CD4-positive, alpha-beta T cell (primary cell): ENCODE measurements at places on chromosomes 12 and 14.
A peak's percentile ranks its signal among the peaks of the same experiment; 100 is the strongest.

GRCh38 chr12:69704357-69704756 is 5.3 kb upstream of the BEST3 start:
- H3K36me3 ChIP-seq: no peaks in the 10 kb centered on the region
- no peaks in the 10 kb centered on the region for H3K27me3 ChIP-seq
- DNase-seq: no peak

- H3K27me3 ChIP-seq: no peaks in the 10 kb centered on the region
- H3K36me3 ChIP-seq: peaks cover 43% of the 10 kb centered on the region
- H3K4me1 ChIP-seq: no peaks in the 10 kb centered on the region
- no peak overlapping the region for H3K27ac ChIP-seq
Measured at GRCh38 chr14:30585204-30585603, 26.2 kb downstream of the G2E3 start.

- H3K27ac ChIP-seq: no peak overlapping the region
- no peaks in the 10 kb centered on the region for H3K27me3 ChIP-seq
- no peak overlapping the region for H3K4me3 ChIP-seq
- no peaks in the 10 kb centered on the region for H3K4me1 ChIP-seq
- H3K36me3 ChIP-seq: peaks cover 60% of the 10 kb centered on the region
Measured at GRCh38 chr12:7143564-7143963, 13.4 kb downstream of the CLSTN3 start.

GRCh38 chr12:124160097-124160756 is 134.7 kb upstream of the RFLNA start:
- H3K27ac ChIP-seq: no peak overlapping the region
- no peaks in the 10 kb centered on the region for H3K27me3 ChIP-seq
- H3K4me1 ChIP-seq: no peaks in the 10 kb centered on the region
- DNase-seq: no peak
- H3K4me3 ChIP-seq: no peak overlapping the region

DNA sequence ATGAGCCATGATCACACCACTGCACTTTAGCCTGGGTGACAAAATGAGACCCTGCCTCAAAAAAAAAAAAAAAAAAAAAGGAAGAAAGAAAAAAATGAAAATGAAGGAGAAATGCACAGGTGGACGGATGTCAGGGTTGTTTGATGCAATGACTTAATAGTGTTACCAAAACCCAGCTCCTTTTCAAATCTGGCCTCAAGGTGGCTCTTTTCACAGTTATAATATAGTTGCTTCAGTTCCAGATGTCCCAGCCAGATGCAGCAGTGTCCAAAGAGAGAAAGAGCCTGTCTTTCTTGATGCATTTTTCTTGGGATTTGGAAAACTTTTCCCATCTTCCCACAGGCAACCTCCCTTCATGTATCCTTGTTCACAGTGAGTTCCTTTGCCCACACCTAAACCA is 36.5 kb downstream of the KCNMB4 start:
- H3K4me3 ChIP-seq: no peak overlapping the region
- H3K36me3 ChIP-seq: no peaks in the 10 kb centered on the region
- no peak for DNase-seq
- H3K27me3 ChIP-seq: no peaks in the 10 kb centered on the region

DNA sequence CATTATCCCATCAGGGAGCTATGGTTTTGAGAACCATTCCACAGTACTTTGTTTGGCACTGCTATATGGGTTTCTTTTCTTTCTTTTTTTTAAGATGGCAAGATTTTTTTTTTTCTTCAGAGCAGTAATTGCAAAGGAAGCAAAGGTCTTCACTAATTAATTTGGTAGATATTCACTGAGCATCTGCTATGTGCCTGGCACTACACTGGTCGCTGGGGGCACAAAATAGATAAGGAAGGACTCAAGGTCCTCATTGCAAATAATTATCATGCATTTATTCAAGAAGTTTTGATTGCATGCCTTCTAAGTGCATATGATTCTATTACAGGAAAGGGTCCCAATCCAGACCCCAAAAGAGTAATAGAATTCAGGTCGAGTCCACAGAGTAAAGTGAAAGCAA is 10.0 kb upstream of the ATP2A2 start:
- H3K27ac ChIP-seq: no peak overlapping the region
- H3K27me3 ChIP-seq: no peaks in the 10 kb centered on the region
- H3K4me3 ChIP-seq: no peak overlapping the region
- no peak for DNase-seq
- H3K36me3 ChIP-seq: no peaks in the 10 kb centered on the region

GRCh38 chr12:27142101-27142721 is 59.8 kb upstream of the C12orf71 start:
- peak; percentile 57 for DNase-seq
- peaks cover 4% of the 10 kb centered on the region for H3K4me1 ChIP-seq
- no peaks in the 10 kb centered on the region for H3K27me3 ChIP-seq
- no peak overlapping the region for H3K4me3 ChIP-seq
- H3K36me3 ChIP-seq: no peaks in the 10 kb centered on the region

DNA sequence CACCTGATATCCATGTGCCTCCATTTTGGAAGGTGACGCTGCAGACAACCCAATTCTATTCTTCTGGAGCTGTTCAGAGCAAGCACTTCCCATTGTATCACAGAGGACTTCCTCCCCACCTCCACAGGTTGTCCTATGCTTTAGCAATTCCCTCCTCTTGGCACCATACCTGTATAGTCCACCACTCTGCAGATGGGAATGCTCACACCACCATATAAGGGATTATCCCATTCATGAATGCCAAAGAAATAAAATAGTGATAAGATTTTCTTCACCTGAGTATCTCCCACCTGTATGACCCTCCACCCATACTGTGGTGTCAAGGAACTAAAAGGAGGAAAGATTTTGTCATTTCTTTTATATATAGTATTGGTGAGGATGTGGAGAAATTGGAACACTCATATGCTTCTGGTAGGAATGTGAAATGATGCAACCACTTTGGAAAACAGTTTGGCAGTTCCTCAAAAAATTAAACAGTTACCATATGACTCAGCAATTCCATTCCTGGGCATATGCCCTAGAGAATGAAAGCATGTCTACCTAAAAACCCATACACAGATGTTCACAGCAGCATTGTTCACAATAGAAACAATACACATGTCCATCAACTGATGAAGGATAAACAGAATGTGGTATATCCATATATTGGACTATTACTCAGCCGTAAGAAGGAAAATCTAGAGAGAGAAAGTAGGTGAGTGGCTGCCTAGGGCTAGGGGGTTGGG is 75.2 kb downstream of the FIGNL2 start:
- H3K4me1 ChIP-seq: no peaks in the 10 kb centered on the region
- H3K36me3 ChIP-seq: no peaks in the 10 kb centered on the region
- DNase-seq: no peak
- no peak overlapping the region for H3K4me3 ChIP-seq
- no peak overlapping the region for H3K27ac ChIP-seq
- H3K27me3 ChIP-seq: no peaks in the 10 kb centered on the region

- H3K4me1 ChIP-seq: no peaks in the 10 kb centered on the region
- no peak overlapping the region for H3K27ac ChIP-seq
- no peak overlapping the region for H3K4me3 ChIP-seq
- no peaks in the 10 kb centered on the region for H3K36me3 ChIP-seq
- DNase-seq: no peak
Measured at GRCh38 chr12:111386885-111387284, 18.0 kb upstream of the PHETA1 start.

- H3K27me3 ChIP-seq: no peaks in the 10 kb centered on the region
- no peak overlapping the region for H3K27ac ChIP-seq
- H3K36me3 ChIP-seq: no peaks in the 10 kb centered on the region
Measured at GRCh38 chr12:78725033-78725432, 139.5 kb upstream of the SYT1 start.

DNA sequence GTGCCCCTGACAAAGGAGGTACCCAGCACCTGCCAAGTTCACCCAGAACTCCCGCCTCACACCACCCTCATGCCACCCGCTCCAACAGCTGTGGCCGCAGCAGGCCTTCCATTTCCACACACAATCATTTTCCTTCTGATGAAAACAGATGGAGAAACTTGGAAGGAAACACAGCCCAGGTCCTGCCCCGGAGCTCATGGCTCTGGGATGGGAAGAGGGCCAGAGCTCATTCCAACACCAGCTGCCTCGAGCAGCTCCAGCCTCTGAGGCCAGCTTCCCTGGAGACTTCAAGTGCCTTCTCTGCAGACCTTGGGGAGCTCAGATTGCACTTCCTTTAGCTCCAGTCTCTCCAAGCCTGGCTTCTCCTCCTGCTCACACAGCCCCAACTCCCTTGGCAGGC is 55.1 kb upstream of the CMKLR1 start:
- H3K4me1 ChIP-seq: no peaks in the 10 kb centered on the region
- no peak overlapping the region for H3K4me3 ChIP-seq
- no peaks in the 10 kb centered on the region for H3K27me3 ChIP-seq
